ENCODE measurements at places on chromosomes 11 and 22.
A peak's percentile ranks its signal among the peaks of the same experiment; 100 is the strongest.

GRCh38 chr11:31484497-31484896 lies 24.9 kb downstream of the IMMP1L start:
- DNase-seq, result no peak

GRCh38 chr11:44978274-44978960 lies 27.7 kb upstream of the TP53I11 start:
- DNase-seq, result no peak

DNA sequence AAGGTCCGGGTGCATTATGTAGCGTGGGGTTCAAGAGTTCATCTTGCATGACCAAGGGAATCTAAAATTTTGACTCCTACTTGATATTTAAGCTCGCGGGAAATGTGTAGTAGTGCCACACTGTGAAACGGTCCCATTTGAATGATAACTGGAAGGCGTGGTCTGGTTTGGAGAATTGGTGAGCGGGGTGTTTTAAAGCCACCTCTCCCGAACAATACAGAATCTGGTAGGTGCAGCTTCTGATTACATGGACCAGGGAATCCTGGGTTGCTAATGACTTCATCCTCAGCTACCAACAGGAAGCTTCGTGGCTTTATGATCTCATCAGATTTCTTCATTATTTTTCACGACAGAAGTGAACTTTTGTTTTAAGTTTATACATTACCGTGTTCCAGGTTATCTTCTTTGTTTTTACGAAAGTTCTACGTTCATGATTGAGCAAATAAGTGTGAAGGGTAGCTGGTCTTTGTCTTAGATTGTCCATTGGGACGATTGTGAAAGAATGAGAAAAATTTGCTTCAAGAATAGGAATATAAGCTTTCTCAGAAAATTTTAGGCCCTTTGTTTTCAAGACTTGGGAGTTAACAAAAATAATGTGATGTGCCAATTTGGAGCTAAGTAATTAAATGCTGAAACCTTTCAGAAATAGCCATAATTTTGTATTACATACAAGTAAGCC lies 1.7 kb downstream of the QSER1 start:
- peak; percentile 64 for DNase-seq

DNA sequence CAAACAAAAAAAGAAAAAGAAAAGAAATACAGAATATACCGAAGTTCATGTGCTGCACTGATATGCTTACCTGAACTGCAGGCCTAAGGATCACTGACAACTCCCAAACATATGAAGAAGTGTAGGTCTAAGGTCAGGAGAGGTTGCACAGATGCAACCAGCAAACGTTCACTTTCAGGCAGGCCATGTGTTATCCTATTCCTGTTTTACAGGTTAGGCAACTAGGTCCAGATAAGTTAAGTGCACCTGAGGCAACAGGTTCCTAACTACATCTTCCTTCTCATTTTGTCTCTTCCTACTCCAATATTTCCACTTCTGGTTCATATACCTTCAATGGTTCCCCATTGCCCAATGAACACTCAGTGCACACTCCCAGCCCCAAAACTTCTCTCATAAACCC lies 15.1 kb downstream of the PI4KA start:
- DNase-seq, result no peak

DNA sequence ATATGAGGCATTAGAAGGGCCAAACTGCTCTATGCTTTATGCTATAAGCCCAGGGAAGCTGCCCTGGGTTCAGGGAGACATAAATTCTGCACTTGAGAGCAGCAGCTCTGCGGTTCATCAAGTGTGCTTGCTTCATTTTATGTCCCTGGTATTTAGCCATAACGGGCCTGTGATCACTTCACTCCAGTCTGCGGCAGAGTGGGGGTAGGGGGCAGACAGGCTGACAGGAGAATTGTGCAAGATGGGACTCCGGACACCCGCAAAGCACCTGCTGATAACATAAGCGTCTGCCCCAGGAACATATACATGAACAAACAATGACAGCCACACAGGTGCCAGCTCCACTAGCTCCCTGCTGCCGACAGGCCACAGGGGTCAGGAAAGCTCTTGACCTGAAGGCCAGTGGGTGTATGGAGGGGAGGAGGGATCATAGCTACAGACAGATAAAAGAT lies 56.1 kb downstream of the SMCO4 start:
- DNase-seq, result no peak

DNA sequence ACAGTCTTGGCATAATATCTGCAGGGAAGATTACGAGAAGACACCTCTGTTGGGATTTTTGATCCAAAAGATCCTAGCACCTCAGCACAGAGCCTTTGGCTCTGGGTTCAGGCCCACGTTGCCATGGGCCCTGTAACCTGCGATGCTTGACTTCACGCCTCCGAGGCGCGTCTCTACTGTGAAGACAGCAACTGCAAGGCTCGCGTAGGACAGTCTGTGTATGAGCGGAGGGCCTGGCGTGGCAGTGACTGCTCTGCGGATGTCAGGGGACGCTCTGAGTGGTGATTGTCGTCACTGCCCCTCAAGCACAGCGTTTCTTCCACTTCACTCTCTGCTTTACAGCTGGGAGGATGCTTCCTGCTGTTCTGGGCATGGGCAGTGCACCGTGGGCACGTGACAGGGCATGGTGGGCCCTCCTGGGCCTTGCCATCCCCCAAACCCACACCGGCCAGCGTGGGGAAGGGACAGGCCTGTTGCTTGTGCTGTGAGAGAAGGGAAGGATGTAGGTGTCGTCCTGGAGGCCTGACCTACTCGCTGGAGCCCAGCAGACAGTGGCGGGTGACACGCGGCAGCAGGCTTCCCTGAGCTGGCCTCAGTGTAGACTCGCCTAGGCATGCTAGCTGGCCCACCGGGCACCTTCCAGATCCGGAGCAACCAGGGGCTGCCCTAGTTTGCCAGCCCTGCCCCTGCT lies 26.5 kb downstream of the GLB1L2 start:
- no peak for DNase-seq

GRCh38 chr11:126113515-126113957 lies 50.9 kb upstream of the CDON start:
- peak; percentile 99 for DNase-seq

DNA sequence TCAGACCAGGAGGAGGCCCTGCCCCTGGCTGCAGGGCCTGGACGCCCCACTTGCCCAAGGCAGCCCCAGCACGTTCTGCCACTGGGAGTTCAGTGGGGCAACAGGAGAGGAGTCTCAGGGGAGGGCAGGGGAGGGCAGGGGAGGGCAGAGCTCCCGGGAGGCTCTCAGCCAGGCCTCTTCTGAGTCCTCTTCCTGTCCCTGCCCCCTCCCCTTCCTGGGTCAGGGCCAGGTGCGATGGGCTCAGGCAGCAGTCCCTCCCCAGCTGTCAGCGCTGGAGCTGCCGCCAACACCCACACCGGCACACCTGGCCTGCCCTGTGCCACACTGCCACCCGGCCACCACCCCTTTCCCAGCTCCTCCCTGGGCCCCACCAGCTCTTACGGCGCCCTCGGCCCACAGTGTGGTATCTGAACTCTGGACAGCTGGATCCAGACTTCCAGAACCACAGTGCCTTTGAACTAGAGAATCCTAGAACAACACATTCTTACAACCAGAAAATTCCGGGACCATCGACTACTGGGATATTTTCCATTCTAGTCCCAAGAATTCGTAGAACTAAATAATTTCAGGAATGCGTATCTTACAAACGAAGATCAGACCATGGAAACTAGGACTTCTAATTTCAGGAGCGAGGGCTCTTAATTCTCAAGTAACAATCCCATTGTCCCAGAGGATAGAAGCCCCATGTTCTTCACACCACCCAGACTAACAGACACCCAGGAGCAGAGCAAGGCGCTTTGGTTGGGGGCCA lies 21.8 kb downstream of the RPL3 start:
- peak; percentile 55 for DNase-seq

DNA sequence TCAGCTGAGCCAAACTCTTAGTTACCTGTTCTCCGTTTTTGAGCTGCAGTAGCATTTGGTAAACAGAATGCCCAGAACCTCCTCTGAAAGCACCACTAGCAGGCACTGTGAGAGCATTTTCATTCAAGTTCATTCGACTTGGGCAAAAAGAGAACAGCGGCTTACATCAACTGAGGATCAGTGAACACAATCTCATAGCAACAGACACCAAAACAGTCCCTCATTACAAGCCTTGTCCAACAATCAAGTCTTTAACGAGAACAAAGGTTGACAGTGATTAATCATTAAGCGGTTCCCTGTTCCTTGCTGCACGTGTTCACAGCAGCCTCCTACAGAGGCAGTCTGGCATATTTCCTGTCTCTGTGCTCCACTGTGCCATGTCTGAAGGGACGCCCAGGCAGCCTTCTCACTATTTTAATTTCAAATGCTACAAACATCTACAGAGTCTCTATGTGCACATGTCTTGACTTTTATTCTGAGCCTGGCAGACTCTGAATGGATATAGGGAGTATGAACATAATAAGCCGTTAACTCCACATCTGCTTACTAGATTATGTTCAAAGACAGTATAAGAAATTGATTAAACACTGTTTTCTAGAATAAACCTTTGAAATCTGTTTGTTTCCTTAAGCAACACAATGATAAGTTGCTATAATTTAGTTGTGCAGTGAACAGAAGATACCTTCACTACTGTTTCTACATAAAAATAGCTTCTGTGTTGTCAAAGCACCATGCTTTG lies 88.3 kb upstream of the MTMR2 start:
- peak; percentile 73 for DNase-seq

DNA sequence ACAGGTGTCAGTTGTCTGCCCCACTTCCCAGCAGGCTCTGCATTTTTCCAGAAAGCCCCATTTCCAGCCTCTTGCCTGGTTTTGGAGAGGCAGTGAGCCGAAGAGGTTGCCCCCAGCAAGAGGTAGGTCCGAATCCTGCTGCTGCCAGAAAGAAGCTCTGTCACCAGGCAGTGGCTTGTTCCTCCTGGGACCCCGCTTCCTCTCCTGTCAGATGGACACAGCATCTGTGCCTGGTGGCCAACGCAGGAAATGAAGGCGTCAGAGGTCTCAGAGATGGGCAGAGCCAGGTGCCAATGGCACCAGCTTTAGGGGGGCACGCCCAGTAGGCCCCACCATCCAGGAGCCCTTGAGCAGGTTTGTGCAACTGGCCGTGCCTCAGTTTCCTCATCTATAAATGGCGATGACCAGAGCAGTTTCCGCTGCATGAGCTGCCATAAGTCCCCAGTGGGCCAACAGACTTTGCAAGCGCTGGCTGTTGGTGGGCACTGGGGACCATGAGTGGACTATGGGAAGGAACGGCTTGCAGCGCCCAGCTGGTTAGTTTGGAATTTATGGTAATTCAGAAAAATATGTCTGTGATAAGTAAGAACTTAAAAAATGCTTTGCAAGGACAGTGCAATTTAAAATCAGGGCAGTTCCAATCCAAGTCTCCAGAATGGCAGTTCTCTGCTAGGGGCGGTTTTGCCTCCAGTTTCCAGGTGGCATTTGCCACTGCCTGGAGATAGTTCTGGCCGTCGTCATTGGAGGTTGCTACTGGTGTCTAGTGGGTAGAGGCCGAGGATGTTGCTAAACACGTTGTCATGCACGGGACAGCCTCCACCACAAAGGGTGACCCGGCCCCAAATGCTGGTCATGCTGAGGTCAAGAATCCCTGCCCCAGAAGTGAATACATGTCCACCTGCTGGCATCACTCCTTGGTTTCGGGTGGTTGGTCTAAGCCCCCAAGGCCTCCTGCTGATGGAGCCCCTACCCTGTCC lies 2.3 kb upstream of the OSBPL5 start:
- peak; percentile 37 for DNase-seq

DNA sequence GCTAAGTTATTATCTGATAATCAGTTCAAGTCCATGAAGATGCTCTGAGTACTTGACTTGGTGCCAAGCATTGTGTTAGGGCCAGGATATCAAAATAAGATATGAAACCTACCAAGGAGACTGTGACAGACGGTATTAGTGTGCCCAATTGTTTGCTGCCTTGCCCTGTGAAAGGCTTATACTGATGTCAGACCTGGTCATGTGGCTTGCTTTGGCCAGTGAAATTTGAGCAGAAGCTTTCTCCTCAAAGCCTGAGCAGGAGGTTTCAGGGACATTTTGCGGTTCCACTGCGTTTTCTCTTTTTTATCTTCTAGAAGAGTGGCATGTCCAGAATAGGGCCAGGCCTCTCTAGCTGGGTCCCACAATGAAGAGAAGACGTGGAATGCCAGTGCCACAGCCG lies 15.8 kb upstream of the PKNOX2 start:
- no peak for DNase-seq

GRCh38 chr11:123650901-123651300 lies 3.5 kb downstream of the SCN3B start:
- DNase-seq, result no peak

DNA sequence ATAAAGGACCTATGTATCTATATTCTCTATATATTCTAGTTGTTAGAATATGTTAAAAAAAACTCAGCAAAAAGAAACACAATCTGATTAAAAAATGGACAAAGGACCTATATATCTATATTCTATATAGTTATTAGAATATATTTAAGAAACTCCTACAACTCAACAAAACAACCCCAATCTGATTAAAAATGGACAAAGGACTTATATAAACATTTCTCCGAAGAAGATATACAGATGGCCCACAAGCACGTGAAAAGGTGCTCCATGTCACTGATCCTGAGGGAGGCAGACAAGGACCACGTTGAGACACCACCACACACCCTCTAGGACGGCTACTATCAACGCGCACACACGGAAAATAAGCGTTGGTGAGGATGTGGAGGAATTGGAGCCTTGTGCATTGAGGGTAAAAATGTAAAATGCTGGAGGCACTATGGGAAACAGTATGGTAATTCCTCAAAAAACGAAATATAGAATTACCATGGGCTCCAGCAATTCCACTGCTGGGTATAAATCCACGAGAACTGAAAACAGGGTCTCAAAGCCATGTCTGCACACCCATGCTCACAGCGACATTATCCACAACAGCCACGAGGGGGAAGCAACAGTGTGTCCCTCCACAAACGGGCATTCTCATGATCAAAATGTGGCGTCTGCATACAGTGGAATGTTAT lies 22.7 kb downstream of the YPEL1 start:
- peak; percentile 87 for DNase-seq

GRCh38 chr11:78978831-78979230 lies 404.2 kb upstream of the NARS2 start:
- DNase-seq, result no peak

DNA sequence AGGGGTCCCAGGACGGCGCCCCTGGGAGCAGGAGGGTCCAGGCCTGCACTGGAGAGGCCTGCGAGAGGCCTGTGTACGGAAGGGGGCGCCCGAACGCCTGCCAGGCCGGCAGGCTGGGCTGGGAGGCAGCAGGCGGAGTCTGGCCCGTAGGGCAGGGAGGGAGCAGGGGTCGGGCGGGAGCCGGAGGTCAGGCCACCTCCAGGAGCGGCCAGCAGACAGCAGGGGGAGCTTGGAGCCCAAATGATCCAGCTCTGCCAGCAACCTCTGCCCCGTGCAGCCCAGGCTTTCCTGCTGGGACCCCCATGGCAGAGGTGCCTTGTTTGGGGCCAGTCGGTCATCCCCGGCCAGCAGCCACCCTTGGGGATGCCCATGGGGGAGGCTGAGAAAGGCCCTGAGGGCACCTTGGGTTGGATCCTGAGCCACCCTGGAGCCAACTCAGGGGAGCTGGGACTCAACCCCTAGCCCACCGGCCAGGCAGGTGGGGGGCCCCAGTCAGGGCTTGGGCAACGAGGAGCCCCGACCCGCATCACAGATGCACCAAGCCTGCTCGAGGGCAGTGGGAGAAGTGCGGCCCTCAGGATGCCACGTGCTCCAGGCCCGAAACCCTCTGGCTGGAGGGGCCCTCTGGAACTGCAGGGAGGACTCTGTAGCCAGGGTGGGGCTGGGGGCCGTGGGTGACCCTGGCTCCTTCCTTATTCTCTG lies 9.6 kb upstream of the SYT8 start:
- DNase-seq, result peak; percentile 54

Measured in myocyte (in vitro differentiated cells).